Right lobe of liver (tissue), 6 donors: ENCODE measurements at places on chromosomes 12 and 14. TPM values are rescaled to one million over a fixed set of nuclear protein-coding genes. Genes with fewer than 3 reads are reported as not detected.

DNA sequence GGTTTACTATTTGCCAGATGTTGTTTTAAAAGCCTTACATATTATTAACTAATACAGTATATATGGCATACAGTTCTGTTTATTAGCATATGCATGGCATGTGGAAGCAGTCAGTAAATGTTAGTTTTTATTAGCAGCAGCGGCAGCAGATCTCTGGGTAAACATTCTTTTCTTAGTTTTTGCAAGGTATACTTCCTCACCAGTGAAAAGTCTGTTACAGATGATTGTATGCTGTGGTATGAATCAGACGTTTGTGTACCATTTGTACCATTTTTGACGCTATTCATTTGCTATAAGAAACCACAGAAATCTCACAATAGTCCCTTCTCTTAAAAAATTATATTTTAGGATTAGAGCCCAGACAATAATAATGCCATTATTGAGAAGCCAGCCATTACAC lies 17.8 kb downstream of the STK38L start:
- no peak overlapping the region for H3K27ac ChIP-seq
- H3K4me1 ChIP-seq: peaks cover 12% of the 10 kb centered on the region
- H3K27me3 ChIP-seq: no peaks in the 10 kb centered on the region
- DNase-seq: no peak
- no peak overlapping the region for H3K4me3 ChIP-seq

GRCh38 chr12:128205145-128205544 lies 61.8 kb upstream of the TMEM132C start:
- H3K36me3 ChIP-seq: no peaks in the 10 kb centered on the region
- no peak overlapping the region for H3K27ac ChIP-seq
- no peak for DNase-seq
- no peak overlapping the region for H3K4me3 ChIP-seq
- H3K4me1 ChIP-seq: no peaks in the 10 kb centered on the region
- H3K27me3 ChIP-seq: no peaks in the 10 kb centered on the region

DNA sequence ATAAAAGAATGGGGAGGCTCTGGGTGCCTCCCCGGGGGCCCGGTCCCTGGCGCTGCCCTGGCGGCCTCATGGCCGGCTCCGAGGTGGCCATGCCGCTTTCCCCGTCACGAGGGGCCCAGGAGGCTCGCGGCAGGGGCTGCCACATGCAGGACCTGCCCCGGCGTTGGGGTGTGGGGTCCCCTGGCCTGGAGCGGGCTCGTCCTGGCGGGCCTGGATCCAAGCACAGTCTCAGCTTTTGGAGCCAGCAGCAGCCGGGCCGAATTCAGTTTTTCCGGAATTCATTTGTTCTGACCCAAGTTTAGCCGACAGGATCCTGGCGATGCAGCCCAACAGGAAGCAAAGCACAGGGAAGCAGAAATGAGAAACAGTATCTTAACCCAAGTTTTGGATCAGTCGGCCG lies 26.4 kb upstream of the AEBP2 start:
- no peaks in the 10 kb centered on the region for H3K4me1 ChIP-seq
- no peak overlapping the region for H3K4me3 ChIP-seq
- H3K27ac ChIP-seq: no peak overlapping the region
- no peaks in the 10 kb centered on the region for H3K27me3 ChIP-seq
- no peaks in the 10 kb centered on the region for H3K36me3 ChIP-seq

Gene DYNLL1
- total RNA-seq: 149 TPM

- H3K4me3 ChIP-seq: no peak overlapping the region
- H3K36me3 ChIP-seq: no peaks in the 10 kb centered on the region
- no peak overlapping the region for H3K27ac ChIP-seq
- H3K27me3 ChIP-seq: no peaks in the 10 kb centered on the region
- DNase-seq: no peak
These were observed 33.3 kb upstream of the CCDC198 start for GRCh38 chr14:57526942-57527341.

GRCh38 chr12:110501399-110501751 lies 536 bp downstream of the VPS29 start:
- peak overlapping the region; percentile 78 for H3K27ac ChIP-seq
- no peaks in the 10 kb centered on the region for H3K36me3 ChIP-seq
- H3K27me3 ChIP-seq: no peaks in the 10 kb centered on the region
- H3K4me3 ChIP-seq: peak overlapping the region; percentile 83

DNA sequence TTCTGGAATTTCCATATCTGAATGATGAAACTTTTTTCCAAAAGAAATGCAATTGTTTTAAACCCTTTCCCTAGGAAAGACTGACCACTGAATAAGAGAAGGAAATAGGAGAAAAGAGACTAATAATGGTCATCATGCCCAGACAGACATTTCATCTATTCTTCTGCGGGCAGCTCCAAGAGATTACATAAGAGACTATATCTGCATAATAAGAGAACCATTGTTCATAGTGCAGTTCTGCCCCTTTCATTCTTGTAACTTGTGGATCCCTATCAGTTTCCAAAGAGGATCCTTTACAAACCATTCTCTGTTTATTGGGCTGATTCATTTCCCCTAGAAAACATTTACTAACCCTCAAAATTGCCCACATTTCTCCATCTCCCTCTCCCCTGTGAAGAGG lies 197.8 kb downstream of the FSCB start:
- DNase-seq: no peak
- no peaks in the 10 kb centered on the region for H3K4me1 ChIP-seq
- H3K27ac ChIP-seq: no peak overlapping the region
- no peaks in the 10 kb centered on the region for H3K36me3 ChIP-seq
- H3K27me3 ChIP-seq: no peaks in the 10 kb centered on the region
- no peak overlapping the region for H3K4me3 ChIP-seq

Gene FBXO34
- 7.8 TPM for total RNA-seq

DNA sequence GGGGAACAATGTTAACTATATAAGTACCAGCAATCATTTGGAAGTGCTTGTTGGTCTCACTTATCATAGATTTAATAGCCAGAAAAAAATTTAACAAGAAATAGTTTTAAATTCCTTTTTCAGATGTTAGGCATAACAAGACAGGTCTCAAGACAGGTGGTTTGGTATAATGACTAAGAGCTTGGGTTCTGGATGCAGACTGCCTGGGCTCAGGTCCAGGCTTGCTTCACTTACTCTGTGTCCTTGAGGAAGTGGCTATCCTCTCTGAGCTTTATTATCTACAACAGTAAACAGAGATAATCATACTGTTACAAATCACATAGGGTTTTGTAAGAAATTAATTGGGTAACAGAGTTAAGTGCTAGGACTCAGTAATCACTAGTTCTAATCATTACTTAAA lies 338.0 kb upstream of the FLRT2 start:
- no peak overlapping the region for H3K4me3 ChIP-seq
- H3K27me3 ChIP-seq: no peaks in the 10 kb centered on the region
- no peaks in the 10 kb centered on the region for H3K36me3 ChIP-seq
- DNase-seq: no peak
- H3K27ac ChIP-seq: no peak overlapping the region
- H3K4me1 ChIP-seq: no peaks in the 10 kb centered on the region

- H3K36me3 ChIP-seq: no peaks in the 10 kb centered on the region
- no peak overlapping the region for H3K4me3 ChIP-seq
- no peaks in the 10 kb centered on the region for H3K4me1 ChIP-seq
- peak overlapping the region; percentile 11 for H3K27ac ChIP-seq
- DNase-seq: no peak
These were observed 19.1 kb downstream of the BCL7A start for GRCh38 chr12:122040579-122041386.

DNA sequence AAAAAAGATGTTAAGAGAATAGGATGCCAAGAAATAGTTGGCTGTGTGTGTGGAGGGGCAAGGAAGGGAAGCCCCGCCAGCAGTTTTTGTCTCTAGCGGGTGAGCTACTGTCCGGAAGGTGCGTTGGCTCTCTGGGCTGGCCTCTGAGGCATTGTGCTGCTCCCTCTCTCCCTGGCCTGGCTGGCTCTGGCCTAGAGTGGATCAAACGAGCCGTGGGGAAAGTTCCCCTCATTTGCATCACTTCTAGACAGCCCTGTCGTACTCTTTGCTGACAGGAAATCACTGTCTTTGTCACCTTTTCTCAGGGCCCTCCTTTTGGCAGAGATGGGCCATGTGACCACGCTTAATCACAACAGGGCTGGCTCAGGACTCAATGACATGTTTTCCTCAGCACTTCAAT lies 236.1 kb upstream of the NPAS3 start:
- peak; percentile 19 for DNase-seq
- H3K4me1 ChIP-seq: no peaks in the 10 kb centered on the region
- no peaks in the 10 kb centered on the region for H3K36me3 ChIP-seq
- H3K4me3 ChIP-seq: no peak overlapping the region
- H3K27ac ChIP-seq: peak overlapping the region; percentile 51

DNA sequence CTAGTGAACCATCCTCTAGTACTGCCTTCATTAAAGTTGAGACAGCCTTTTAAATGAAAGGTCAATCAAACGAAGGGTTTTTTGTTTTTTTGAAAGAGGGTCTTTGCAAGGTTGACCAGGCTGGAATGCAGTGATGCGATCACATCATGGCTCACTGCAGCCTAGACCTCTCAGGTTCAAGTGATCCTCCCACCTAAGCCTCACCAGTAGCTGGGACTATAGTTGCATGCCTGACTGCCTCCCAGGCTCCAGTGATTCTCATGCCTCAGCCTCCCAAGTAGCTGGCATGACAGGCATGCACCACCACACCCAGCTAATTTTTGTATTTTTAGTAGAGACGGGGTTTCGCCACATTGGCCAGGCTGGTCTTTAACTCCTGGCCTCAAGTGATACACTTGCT lies 114.6 kb upstream of the SINHCAF start:
- no peaks in the 10 kb centered on the region for H3K36me3 ChIP-seq
- H3K4me3 ChIP-seq: no peak overlapping the region
- no peak for DNase-seq
- H3K27ac ChIP-seq: no peak overlapping the region
- H3K4me1 ChIP-seq: no peaks in the 10 kb centered on the region

GRCh38 chr12:118436986-118437385 lies 60.6 kb downstream of the SUDS3 start:
- no peak overlapping the region for H3K4me3 ChIP-seq
- no peaks in the 10 kb centered on the region for H3K36me3 ChIP-seq
- DNase-seq: no peak
- no peak overlapping the region for H3K27ac ChIP-seq
- H3K27me3 ChIP-seq: no peaks in the 10 kb centered on the region

- no peaks in the 10 kb centered on the region for H3K4me1 ChIP-seq
- DNase-seq: peak; percentile 82
- no peaks in the 10 kb centered on the region for H3K27me3 ChIP-seq
- H3K27ac ChIP-seq: no peak overlapping the region
These were observed 41.9 kb downstream of the JDP2 start for GRCh38 chr14:75469606-75470237.

Gene SYNDIG1L
- total RNA-seq: not detected

DNA sequence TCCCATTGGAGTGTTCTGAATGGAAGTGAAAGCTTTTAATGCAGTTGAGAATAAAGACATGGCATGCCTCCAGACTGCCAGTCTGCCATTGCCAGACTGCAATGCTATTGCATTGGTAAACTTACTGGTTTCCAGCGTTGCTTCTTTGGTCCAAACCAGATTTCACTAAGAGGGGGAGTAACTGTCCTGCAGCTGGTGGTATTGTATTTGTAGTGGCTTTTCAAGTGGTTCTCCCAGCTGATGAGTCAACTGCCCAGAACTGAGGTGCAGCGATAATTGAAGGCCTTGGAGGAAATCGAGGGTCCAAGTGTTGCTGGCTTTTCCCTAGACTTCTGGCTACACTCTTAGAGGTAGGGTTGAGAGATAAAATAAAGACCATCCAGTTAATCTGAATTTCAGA lies 31.9 kb downstream of the ERG28 start:
- H3K4me3 ChIP-seq: no peak overlapping the region
- H3K27me3 ChIP-seq: no peaks in the 10 kb centered on the region
- H3K36me3 ChIP-seq: no peaks in the 10 kb centered on the region
- DNase-seq: no peak
- no peaks in the 10 kb centered on the region for H3K4me1 ChIP-seq
- H3K27ac ChIP-seq: no peak overlapping the region

Gene SAMD15
- total RNA-seq: not detected

- H3K36me3 ChIP-seq: no peaks in the 10 kb centered on the region
- H3K27ac ChIP-seq: no peak overlapping the region
- no peak overlapping the region for H3K4me3 ChIP-seq
- no peaks in the 10 kb centered on the region for H3K4me1 ChIP-seq
- no peaks in the 10 kb centered on the region for H3K27me3 ChIP-seq
These were observed 15.3 kb downstream of the RPS6KL1 start for GRCh38 chr14:74907744-74908143.

Gene SNAPC1
- 1.9 TPM for total RNA-seq

Gene FAM181A
- not detected for total RNA-seq

DNA sequence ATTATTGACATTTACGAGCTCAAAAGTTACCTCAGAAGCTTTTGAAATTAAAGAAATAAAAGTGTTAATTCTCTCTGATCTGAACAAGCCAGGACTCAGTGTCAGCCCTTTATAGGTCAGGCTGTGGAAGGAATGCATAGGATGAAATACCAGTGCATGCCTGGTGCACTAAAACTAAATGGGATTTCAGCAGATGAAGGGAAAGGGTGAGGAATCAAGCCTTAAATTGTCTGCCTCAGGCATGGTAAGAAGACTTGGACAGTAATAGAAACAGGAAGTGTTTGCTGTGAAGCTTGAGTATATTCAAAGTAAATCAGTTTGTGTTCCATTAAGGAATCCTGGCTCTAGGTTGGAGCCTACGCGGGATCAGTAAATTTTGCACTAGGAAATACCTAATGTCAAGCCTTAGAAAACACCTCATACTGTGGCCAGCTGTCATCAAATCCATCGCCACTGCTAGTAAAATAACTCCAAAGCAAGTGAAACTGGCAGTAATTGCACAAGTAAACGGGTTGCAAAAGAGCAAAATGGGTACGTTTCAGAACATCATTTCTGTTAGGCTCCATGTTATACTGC lies 76.3 kb downstream of the PDE3A start:
- DNase-seq: no peak
- H3K4me1 ChIP-seq: no peaks in the 10 kb centered on the region
- H3K36me3 ChIP-seq: no peaks in the 10 kb centered on the region
- no peaks in the 10 kb centered on the region for H3K27me3 ChIP-seq
- no peak overlapping the region for H3K27ac ChIP-seq

Gene WSB2
- total RNA-seq: 73.9 TPM

Gene HHIPL1
- total RNA-seq: 0.49 TPM

Gene BCL2L14
- not detected for total RNA-seq

Gene TCL1B
- total RNA-seq: not detected

DNA sequence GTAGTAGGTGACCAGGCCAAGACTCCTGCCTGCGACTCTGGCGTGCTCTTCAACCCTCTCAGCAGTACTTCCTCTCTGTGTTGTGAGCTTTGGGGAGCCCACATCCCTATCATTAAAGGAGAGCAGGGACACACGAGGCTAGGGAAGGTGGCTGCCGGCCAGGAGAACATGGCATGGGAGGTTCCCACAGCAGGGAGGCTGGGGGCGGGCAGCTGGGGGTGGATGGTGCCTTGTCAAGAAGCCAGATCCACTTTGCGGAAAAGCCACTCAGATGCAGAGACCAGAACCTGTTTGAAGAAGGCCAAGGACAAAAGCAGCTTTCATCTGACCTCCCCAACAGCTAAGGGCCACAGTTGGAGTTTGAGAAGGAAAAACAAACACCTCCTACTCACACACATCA lies 198.6 kb downstream of the BCL11B start:
- H3K27me3 ChIP-seq: no peaks in the 10 kb centered on the region
- H3K4me3 ChIP-seq: no peak overlapping the region
- DNase-seq: no peak
- no peak overlapping the region for H3K27ac ChIP-seq
- H3K36me3 ChIP-seq: no peaks in the 10 kb centered on the region

- DNase-seq: no peak
- no peak overlapping the region for H3K4me3 ChIP-seq
- H3K4me1 ChIP-seq: no peaks in the 10 kb centered on the region
- H3K27ac ChIP-seq: no peak overlapping the region
These were observed 8.8 kb upstream of the GPRC5D start for GRCh38 chr12:12960639-12961209.
